ENCODE measurements at places on chromosomes 2 and 18.

DNA sequence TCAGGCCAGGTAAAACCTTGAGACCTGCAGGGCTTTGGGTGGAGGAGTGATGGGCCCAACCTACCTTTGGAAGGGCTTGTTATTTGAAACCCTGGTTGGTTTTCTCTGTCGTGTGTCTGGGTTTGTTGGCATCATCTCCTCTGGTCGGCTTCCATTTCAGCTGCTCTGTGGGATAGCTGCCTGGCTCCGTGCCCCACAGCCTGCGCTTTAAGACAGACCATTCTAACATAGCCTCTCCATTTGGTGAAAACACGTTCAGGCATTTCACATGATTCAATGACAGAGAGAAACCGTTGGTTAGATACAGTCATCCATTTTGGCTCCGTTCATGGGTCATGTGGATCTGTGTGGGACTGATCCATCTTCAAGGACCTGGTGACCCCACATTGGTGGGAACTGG lies 37.0 kb upstream of the LYPD6B start:
- DNase-seq: no peak

GRCh38 chr2:109500910-109501309 lies 112.9 kb downstream of the SEPTIN10 start:
- DNase-seq: no peak

- no peak for DNase-seq
Observed at GRCh38 chr18:79424880-79425568, 29.3 kb downstream of the NFATC1 start.

- DNase-seq: no peak
Observed at GRCh38 chr2:157868993-157869392, 7.1 kb downstream of the ACVR1 start.

DNA sequence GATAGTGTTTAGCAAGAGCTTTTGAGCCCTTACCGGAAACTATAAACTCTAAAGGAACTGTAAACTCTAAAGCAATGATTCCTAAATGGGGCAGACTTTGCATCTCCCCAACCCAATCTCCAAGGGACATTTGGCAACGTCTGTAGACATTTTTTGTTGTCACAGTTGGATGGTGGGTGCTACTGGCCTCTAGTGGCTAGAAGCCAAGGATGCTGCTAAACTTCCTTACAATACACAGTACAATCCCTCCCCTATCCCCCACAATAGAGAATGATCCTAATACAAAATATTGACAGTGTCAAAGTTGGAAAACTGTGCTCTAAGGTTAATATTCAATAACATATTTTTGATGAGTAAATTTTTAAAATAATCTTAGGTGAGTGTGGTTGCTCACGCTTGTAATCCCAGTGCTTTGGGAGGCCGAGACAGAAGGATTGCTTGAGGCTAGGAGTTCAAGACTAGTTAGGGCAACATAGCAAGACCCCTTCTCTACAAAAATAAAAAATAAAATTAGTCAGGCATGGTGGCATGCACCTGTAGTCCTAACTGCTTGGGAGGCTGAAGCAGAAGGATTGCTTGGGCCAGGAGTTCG lies 66.7 kb downstream of the PTPN4 start:
- no peak for DNase-seq

DNA sequence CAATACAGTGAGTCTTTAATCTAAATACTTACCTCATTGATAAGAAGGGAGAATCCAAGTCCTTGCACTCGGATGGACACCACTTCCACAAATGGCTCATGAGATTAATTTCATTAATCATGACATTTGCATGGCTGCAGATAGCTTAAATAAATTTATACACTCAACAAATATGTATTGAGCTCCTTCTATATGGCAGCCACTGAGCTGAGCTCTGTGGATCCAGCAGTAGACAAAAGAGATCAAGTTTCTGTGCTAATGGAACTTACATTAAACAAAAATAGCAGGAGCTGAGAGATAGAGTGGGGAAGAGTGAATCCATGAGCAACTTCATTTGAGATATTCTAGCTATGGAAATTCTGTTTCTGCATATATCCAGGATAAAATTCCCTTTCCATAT lies 44.4 kb downstream of the RAB27B start:
- DNase-seq: no peak

GRCh38 chr2:9565436-9566153 lies 10.0 kb upstream of the ADAM17 start:
- DNase-seq: peak; percentile 91

- DNase-seq: no peak
Observed at GRCh38 chr18:10247742-10248082, 206.7 kb upstream of the APCDD1 start.

DNA sequence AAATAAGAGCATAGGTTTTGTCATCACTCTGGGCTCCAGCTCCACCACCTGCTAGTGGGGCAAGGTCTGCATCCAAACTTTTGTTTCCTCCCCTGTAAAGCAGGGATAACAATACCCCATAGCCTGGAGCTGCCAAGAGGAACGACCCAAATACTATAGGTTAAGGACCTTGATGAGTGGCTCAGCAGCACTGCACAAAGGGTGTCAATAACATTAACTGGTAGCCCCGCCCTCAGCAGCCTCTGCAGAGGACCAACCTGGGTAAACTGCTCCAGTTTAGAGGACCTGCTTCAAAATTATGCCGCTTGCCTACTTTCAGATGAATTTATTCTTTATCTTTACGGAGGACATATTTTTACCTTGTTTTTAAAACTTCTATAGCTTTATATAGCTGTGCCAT lies 65.8 kb upstream of the RIOK3 start:
- DNase-seq: no peak

DNA sequence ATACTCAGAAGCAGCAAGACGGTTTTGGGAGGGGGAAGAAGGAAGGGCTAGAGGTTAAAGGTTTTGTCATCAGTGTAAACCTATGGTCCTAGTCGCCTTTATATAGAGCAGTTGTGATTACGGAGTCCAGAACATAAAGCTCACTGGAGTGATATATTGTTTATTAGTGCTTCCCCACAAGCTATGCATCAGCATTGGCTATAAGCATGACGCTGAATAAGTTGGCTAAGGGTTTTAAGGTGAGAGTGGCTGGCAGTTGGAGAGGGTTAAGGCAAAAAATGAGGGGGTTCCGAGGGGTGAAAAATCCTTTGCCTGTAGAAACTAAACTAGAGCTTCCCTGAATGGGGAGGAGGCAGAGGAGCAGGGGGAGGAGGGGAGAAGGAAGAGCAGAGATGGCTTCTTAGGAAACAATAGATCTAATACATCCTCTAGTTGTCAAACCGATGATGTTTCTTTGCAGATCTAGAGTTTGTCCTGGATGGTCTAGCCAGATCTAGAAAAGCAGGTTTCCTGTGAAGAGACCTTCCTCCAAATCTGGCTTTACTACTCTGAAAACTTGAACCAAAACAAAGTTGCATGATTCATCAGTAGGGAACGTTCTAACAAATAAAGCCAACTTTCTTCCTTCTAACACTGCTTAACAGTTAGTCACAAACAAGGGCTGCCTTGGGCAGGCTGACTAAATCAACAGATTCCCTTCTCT lies 2.5 kb downstream of the KLF7 start:
- DNase-seq: no peak

- DNase-seq: peak; percentile 70
Observed at GRCh38 chr2:44955593-44956392, 14.3 kb downstream of the SIX3 start.

DNA sequence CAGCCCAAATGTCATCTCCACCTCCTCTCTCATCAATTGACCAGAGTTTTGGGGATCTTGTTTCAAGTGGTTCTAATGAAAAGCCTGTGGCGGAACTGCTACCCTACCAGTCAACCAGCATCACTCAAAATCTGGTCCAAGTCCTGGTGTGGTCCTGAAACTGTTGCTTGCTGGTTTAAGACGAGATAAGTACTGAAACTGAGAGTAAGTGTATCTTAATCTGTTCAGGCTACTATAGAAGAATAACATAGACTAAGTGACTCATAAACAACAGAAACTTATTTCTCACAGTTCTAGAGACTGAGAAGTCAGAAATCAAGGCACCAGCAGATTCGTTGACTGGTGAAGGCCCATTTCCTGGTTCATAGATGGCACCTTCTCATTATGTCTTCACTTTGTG lies 879 bp upstream of the GALNT5 start:
- DNase-seq: no peak

GRCh38 chr2:189096769-189097447 lies 82.7 kb downstream of the COL5A2 start:
- no peak for DNase-seq

DNA sequence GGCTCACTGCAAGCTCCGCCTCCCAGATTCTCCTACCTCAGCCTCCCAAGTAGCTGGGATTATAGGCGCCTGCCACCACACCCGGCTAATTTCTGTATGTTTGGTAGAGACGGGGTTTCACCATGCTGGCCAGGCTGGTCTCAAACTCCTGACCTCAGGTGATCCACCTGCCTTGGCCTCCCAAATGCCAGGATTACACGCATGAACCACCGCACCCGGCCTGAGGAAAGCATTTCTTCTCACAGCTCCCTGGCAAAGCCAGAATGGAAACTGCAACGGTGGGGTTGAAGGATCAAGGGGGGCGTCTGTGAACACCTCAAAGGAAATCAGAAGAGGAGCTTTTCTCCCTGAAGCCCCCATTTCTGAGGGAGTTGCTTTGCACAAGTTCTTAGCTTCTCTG lies 11.2 kb upstream of the TEX51 start:
- no peak for DNase-seq

GRCh38 chr2:203811491-203812221 lies 55.9 kb upstream of the CTLA4 start:
- peak; percentile 84 for DNase-seq

DNA sequence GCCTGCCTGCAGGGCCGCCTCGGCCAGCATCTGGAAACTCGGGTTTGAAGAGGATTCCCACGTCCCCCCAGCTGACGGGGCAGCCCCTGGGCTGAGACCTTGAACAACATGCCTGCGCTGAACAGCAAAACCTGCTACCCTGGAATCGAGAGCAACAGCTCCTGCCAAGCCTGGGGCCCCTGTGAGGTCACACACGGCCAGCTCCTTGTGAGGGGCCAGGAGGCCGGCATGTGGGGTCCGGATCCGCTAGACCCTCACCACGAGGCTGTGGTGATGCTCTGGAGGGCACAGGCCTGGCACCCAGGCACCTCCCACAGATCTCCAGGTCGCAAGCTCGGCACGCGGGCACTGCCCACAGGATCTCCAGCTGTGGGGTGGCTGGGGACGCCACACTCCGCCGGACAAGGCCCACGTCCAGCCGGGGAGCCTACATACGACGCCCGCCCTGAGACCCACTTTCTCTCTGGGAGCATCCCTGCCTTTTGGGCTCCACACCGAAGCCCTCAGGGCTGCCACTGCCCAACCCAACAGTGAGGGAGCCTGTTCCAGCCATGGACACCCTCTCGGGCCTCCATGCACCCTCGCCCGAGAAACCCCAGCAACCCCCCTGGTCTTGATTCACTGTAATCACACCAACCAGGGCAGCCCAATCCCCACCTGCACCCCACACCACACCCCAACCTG lies 34.1 kb downstream of the SLC66A2 start:
- no peak for DNase-seq

DNA sequence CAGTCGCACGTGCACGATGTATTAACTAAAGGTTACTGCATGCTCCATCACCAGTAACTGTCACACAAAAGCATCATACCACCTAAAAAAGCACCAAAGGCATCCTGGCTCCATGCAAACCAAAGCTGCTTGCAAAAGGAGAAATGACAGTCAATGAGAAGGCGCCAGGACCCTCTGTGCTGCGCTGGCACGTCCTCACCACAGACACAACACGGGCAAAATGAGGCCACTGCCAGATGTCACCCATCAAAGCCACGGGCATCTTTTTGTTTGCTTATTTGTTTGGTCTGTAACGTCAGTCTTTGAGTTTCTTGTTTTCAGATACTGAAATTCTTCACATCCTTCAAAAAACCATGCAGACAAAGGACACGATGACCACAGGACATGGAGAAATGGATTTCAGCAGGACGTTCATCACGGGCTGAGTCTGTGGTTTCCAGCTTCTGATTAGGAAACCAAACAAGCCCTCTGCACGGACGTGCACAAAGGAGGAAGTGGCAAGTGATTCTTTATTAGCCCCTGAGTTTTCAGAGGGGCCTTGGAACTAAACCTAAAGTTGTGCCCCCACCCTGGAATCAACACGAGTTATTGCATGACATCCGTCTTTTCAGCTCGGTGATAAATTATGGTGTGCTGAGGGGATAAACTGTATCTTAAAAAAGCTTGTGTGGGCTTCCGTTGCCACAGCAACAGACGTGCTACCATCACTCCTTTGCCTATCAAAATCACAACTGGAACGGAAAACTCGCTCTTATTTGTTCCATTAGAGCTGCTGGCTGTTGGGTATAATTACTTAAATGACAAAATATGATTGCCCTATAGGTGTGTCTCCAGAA lies 181.8 kb downstream of the EIPR1 start:
- DNase-seq: no peak

GRCh38 chr2:144718376-144718775 lies 198.5 kb upstream of the ZEB2 start:
- no peak for DNase-seq

- no peak for DNase-seq
Observed at GRCh38 chr2:207135340-207135739, 30.4 kb downstream of the KLF7 start.

DNA sequence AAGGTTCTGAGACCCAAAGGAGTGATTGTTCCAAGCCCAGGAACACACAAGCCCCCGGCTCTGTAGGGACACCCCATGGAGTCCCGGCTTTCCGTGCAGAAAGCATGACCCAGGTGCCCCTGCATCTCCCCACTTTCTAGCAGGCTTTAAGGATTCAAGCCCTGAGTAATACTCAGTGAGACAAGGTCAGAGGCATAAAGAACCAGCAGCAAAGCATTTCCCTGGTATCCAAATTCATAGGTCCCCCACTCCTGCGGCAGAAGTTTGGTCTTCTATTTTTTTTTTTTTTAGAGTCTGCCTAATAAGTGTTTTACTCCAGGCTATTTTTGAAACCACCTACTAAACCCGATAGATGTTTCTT lies 16.3 kb downstream of the TSHZ1 start:
- DNase-seq: no peak

- DNase-seq: no peak
Observed at GRCh38 chr2:210577263-210578071, 21.1 kb downstream of the CPS1 start.

GRCh38 chr2:24015562-24016375 lies 5.9 kb downstream of the MFSD2B start:
- DNase-seq: no peak

GRCh38 chr18:32607816-32608215 lies 137.1 kb upstream of the GAREM1 start:
- no peak for DNase-seq

- DNase-seq: no peak
Observed at GRCh38 chr18:2240311-2240705, 331.0 kb downstream of the METTL4 start.

- no peak for DNase-seq
Observed at GRCh38 chr18:70243131-70243929, 37.8 kb upstream of the RTTN start.

- no peak for DNase-seq
Observed at GRCh38 chr2:205651719-205652118, 30.6 kb upstream of the NRP2 start.

GRCh38 chr2:232894746-232895145 lies 24.7 kb downstream of the SNORC start:
- no peak for DNase-seq

DNA sequence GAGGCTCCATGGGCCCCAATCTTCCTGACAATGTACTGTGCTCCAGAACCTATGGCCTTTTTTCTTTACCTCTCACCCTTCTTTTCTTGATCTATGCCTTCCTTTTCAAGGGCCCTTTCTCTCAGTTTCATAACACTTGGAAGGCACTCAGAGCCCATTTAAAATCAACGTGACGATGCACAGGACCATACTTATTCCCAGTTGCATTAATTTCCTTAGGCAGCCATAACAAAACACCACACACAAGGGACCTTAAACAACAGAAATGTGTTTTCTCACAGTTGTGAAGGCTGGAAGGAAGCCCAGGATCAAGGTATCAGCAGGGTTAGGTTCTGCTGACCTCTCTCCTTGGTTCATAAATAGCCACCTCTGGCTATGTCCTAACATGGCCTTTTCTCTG lies 414.0 kb upstream of the TNP1 start:
- no peak for DNase-seq

Data from right cardiac atrium (tissue), 5 donors.